B cell (primary cell): ENCODE measurements at places on chromosomes 7 and 10. TPM values are rescaled to one million over a fixed set of nuclear protein-coding genes. Genes with fewer than 3 reads are reported as not detected.
A peak's percentile ranks its signal among the peaks of the same experiment; 100 is the strongest.

GPR158 gene
- not detected in 2 replicates for total RNA-seq

SMKR1 gene
- total RNA-seq: 2.9 and 3.8 TPM in 2 replicates

PCGF5 gene
- 102 TPM in 2 replicates for total RNA-seq

CTAGE8 gene
- total RNA-seq: 1.3 and 1.4 TPM in 2 replicates

GDF10 gene
- not detected in 2 replicates for total RNA-seq

ACHE gene
- total RNA-seq: 0.15 and 0.24 TPM in 2 replicates

OLAH gene
- total RNA-seq: not detected in 2 replicates

CRTAC1 gene
- total RNA-seq: not detected in 2 replicates

ZNF722 gene
- total RNA-seq: not detected in 2 replicates

IFIT3 gene
- total RNA-seq: 4.0 and 4.2 TPM in 2 replicates

DLX6 gene
- total RNA-seq: not detected in 2 replicates

C10orf67 gene
- total RNA-seq: not detected in 2 replicates

GET4 gene
- 62.8 and 65.5 TPM in 2 replicates for total RNA-seq

C10orf105 gene
- total RNA-seq: not detected in 2 replicates

UPK3B gene
- 4.9 and 6.8 TPM in 2 replicates for total RNA-seq

LIPK gene
- not detected in 2 replicates for total RNA-seq

PNLIPRP2 gene
- not detected in 2 replicates for total RNA-seq

CUBN gene
- 4.2 and 5.3 TPM in 2 replicates for total RNA-seq

- no peak for DNase-seq
Observed at GRCh38 chr10:50882540-50882983, 2.9 kb downstream of the A1CF start.

- no peak for DNase-seq
Observed at GRCh38 chr7:150879345-150879744, 27.0 kb downstream of the AOC1 start.

- DNase-seq: no peak
Observed at GRCh38 chr10:10096296-10096695, 921.4 kb upstream of the CELF2 start.

- DNase-seq: no peak
Observed at GRCh38 chr10:111473361-111473760, 396.5 kb downstream of the ADRA2A start.

GRCh38 chr10:8063128-8063908 is 8.8 kb downstream of the GATA3 start:
- no peak for DNase-seq

- no peak for DNase-seq
Observed at GRCh38 chr7:95312561-95312960, 11.8 kb downstream of the PON1 start.

DNA sequence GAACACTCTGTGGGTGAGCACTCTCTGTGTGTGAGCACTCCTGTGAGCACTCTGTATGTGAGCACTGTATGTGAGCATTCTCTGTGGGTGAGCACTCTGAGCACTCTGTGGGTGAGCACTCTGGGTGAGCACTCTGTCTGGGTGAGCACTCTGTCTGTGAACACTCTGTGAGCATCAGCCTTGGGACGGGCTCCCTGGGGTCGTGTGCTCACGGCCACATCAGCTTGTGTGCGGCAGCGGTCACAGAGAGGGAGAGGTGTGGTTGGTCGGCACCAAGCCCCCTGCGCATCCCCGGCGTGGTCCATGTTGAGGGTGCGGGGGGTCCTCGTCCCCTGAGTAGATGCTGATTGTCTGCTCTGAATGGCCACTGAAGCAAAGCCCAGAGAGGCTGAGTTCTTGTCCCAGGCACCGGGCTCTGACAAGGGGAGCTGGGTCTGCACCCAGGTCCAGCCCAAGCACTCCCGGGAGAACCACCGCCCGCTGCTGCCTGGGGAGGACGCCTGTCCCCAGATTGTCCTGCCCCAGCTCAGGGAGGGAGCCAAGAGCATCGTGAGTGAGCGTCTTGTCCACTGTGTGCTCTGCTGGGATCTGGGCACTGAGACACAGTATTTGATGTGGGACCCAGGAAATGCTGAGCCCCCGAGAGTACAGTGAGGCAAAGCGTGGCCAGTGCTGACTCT is 143.7 kb downstream of the DNAJB6 start:
- no peak for DNase-seq

DNA sequence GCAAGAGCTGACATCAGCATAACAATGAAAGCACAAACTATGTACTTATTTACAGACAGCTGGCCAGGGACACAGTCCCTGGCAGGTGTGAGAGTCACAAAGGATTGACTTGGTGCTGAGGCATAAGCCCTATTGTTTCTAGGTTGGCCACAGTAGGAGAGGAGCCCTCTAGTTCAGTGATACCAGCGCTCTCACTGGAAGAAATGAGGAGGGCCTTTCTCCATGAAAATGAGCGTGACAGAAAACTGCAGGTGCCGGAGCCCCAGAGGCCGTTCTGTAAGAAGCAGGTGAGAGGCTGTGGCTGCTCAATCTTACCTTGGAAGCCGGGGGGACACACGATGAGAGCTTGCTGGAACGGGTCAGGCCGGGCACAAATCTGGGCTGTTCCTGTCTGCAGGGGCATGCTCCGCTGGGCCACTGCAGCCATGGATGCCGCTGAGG is 90.5 kb downstream of the CLEC2L start:
- DNase-seq: no peak

- peak; percentile 88 for DNase-seq
Observed at GRCh38 chr10:128069351-128070051, 56.7 kb downstream of the MKI67 start.

DNA sequence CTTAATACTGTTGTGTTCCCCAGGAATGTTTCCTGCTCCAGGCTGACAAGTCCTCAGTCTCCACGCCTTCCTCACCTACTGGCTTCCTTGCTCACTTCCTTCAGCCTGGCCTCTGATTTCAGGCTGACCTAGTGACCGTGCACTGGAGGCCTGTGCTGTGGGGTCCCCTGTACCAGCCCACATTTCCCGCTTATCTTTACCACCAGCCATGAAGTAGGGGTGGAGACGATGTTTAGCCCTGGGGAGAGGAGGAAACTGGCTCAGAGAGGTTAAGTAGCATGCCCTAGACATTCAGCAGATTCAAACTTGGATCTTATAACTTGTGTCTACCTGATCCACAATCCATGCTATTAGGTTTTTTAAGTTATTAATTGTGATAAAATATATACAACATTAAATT is 4.8 kb upstream of the ZNF488 start:
- no peak for DNase-seq

GRCh38 chr10:31098046-31098445 is 66.4 kb upstream of the ZNF438 start:
- DNase-seq: no peak

GRCh38 chr10:121436630-121437341 is 161.5 kb downstream of the FGFR2 start:
- no peak for DNase-seq

DNA sequence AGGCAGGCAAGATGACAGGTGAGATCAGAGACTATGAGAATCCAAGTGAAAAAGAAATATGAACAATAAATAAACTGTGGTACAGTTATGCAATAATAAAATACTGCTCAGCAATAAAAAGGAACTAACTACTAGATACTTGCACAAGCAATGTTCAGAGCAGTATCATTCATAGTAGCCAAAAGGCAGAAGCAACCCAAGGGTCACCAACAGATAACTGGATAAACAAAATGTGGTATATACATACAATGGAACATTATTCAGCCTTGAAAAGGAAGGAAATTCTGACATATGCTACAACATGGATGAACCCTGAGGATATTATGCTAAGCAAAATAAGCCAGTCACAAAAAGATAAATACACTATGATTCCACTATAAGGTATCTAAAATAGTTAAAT is 76.9 kb upstream of the KCNIP2 start:
- no peak for DNase-seq

DNA sequence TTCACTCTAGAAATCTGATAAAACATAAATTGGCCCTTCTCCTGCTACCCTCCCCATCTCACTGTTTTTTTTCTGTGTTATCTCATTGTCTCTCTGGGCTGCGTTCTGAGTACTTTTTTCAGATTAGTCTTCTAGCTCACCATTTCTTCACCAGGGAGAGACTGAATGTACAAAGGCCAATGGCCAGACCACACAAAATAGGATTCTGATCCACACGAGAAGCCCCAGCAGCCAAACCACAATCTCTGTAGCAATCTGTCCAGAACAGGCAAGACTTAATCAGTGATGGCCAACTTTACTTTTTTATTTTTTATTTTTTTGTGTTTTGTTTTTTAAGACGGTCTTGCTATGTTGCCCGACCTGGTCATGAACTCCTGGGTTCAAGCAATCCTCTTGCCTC is 55.9 kb upstream of the PAPSS2 start:
- DNase-seq: no peak

DNA sequence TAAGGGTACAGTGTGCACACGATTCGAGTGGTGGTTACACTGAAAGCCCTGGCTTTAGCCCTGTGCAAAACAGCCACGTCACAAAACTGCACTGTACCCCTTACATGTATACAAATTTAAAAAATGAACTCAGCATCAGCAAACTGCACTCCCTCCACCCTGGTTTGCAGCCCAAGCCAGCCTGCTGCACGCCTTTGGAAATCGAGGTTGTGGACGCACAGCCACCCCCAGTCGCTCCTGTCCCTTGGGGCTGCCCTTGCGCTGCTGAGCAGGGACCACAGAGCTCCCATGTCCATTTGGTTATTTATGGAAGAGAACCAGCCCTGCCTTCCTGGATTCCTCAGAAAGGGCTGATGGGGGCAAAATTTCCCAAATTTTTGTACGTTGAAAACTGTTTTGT is 98.8 kb downstream of the INPP5A start:
- DNase-seq: no peak

- DNase-seq: no peak
Observed at GRCh38 chr7:98852826-98853225, 17.0 kb downstream of the TMEM130 start.

- DNase-seq: no peak
Observed at GRCh38 chr10:8211631-8212030, 157.1 kb downstream of the GATA3 start.

DNA sequence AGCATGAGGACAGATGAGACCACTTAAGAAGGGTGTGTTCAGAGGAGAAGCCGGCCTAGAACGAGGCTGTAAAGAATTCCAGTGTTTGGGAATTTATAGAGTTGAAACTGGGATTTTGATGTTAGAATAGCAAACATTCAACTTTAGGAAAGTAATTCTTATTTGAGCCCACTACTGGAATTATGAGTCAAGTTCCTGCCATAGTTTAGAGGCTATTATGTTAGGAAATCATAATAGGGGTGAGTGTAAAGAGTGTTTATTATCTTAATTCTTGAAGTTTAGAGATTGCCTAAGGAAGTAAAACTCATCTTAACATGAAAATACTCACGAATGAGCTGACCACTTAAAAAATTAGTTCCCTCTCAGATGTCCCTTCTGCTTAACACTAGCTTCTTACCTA is 2.1 kb downstream of the CBLL1 start:
- DNase-seq: no peak

- no peak for DNase-seq
Observed at GRCh38 chr10:100625816-100626215, 90.1 kb downstream of the HIF1AN start.

- no peak for DNase-seq
Observed at GRCh38 chr7:144011458-144012230, 11.5 kb downstream of the OR6B1 start.

DNA sequence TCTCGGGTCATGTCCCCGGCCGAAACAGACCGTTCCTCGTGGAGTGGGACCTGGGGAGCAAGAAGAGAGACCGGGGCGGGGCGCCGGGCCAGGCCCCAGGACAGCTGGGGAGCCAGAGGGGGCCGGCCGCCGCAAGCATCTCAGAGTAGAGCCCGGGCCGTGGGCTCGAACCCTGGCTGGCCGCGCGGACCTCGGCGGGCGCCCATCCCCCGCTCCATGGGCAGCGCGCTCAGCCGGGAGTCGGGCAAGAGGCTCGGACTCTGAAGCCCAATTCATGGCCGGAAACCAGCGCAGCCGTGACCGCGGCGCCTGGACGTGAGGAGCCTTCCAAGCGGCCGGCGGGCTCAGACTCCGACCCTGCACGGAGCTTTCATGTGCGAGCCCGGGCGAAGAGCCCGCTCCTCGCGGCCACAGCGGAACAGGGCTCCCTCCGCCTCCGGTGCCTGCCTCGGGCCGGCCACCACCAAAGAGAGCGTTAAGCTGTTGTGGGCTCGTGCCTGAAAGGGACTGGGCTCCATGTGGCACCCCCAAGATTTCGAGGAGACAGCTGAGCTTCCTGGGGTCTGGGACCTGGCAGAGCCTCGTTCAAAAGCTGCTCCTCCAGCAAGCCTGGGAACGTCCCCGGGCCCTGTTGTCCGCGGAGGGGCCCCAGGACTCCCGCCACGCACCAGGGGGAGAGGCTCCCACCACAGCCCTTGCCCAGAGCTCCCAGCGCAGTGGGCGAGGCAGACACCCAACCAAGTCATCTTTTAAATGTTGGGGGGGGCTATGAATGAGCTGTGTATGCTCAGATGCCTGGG is 757 bp upstream of the GRID1 start:
- no peak for DNase-seq

DNA sequence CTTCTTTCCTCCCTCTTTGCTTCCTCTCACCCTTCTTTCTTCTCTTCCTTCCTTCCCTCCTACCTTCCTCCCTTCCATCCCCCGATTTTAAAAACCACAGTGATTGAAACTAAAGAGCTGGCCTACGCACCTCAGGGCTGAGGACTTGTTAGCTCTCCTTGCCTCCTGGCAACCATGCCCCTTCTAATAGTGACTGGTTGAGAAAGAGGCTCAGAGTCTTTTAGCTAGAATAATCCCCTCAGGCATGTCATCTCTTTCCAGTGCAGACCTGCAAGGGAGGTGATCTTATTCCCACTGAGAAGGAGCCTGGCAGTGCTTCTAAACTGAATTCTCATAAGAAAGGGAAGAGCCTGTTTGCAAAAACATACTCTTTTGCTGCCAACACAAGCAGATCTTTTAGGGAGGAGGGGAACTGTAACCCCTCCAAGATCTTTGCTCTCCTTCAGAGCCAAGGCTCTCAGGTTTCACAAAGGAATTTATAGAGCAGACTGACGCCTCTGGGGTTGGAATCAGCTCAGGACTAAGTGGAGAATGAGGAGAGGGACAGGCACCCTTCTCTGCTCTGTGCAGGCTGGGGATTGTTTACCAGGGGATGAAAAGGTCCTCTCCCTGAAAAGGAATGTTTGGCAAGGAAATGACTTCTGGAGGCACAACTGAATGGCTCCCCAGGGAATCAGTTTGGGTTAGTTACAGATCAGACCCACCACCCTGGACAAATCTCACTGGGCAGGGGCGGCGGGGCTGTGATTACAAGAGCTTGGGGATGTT is 9.4 kb upstream of the ANKRD1 start:
- no peak for DNase-seq

GRCh38 chr10:43078986-43079273 is 2.1 kb downstream of the RET start:
- no peak for DNase-seq

DNA sequence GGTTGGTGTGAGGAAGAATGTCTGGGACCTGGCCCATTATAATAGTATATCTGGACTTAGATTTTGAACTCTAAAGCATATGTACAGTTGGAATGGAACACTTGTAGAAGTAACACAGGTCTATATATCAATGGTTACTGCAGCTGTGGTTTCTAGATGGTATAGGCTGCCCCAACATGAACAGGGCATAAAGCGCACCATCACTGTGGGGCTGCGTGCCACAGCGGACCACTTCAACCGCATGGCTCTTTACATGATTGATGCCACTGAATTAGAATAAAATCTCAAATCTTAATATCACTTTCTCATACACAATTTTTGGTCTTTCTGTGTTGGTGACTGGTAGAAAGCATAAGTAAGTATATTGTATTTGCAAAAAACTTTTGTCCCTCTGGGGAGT is 59.5 kb downstream of the KLRG2 start:
- DNase-seq: no peak
